ENCODE measurements at places on chromosomes 3 and 15.

DNA sequence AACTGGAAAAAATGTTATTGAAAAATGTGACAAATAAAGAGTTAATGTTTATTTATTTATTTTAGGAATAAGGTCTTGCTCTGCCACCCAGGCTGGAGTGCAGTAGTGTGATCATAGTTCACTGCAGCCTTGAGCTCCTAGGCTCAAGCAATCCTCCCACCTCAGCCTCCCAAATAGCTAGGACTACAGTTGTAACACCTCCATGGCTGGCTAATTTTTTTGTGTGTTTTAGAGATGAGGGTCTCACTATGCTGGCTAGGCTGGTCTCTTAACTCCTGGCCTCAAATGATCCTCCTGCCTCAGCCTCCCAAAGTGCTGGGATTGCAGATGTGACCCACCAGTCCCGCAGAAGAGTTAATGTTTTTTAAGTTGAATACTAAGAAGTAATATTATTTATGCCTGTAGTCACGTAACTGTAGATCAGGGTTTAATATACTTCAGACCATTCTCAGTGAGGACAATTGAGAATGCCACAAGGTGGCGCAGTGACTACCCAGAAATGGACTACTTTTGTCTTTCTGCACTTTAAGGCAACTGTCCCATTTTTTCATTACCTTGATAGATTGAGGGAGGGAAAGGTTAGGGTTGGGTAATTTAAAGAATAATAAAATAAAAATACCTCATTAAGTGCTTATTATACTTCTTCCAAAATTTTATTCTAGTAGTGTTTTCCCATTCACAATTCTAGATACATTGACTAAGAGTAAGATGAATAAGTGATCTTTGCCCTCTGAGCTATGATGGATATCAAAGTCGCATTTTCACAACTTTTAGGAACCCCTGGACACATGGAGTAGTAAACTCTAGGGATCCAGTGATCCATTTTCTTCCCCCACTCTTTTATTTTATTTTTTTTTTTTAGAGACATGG, 6.0 kb downstream of the MUC13 start:
- DNase-seq: peak; percentile 52

DNA sequence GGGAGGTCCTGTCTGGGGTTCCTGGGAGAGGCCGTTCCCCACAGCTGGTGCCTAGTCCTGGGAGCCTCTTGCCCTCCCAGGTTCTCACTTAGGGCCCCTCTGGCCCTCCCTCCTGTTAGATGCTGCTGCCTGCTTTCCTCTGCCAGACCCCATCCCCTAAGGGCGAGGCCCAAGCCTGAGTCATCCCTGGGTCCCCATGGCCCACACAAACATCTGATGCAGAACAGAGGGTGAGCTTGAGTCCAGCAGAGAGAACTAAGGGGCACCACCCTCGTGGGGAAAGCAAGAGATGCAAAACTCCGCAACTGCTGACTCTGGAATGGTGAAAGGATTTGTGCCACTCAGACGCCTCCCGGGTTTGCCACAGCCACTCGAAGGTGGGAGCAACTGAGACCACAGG, 58.8 kb upstream of the TRPM1 start:
- DNase-seq: no peak

- DNase-seq: no peak
Observed at GRCh38 chr3:169390741-169391305, 272.7 kb downstream of the MECOM start.

GRCh38 chr3:141972399-141972798, 96.0 kb downstream of the ATP1B3 start:
- no peak for DNase-seq

- DNase-seq: no peak
Observed at GRCh38 chr3:46972396-46972795, 4.1 kb downstream of the CCDC12 start.

GRCh38 chr15:57518779-57519405, 72.8 kb upstream of the MYZAP start:
- no peak for DNase-seq

DNA sequence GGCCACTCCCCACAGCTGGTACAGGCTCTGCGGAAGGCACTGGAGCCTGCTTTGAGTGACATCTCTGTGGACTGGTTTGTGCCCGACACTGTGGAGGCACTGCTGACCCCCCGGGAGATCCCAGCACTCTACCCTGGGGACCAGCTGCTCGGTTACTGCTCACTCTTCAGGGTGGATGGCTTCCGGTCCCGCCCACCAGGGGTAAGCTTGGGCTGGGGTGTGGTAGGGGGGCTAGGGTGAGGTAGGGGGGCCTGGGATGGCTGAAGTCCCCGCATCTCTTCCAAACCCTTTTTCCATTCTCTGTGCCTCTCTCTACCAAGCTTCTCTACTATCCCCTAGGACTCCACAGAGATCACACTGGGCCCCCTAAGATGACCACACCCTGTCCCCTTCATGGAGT, 7.8 kb downstream of the VWA5B2 start:
- no peak for DNase-seq

DNA sequence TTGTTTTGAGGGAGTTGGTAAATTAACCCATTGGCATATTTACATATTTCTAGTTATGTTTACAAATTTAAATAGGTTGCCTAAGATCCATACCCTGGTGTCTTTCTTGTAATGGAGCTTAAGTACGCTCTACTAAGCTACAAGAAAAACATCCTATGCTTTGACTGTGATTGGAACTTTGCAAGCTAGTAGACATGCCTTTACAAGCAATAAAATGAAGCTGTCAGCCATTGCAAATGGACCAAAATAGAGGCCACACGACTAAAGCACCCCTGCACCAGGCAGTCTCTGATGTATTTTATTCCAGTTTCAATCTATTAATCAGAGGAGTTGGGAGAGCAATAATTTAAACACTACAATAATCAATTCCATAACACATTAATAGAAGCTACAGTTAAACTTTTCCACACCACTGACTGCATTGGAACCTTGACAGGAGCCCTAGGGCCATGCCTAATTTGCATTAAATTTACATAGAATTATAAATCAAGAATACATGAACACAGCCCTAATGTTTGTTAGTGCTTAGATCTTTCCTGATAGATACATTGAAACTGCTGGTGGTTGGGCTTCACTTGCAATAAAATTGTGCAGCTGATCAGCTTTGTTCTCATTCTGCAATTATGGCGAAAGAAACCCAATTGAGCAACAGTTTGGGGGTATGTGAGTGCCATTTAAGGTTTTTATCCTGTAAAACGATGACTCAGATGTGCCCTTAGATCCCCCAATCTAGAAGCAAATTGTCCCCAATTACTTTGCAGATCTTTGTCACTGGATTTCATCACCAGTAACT, 360.1 kb downstream of the LSAMP start:
- no peak for DNase-seq

- no peak for DNase-seq
Observed at GRCh38 chr3:134281912-134282658, 31.4 kb upstream of the RYK start.

- DNase-seq: no peak
Observed at GRCh38 chr3:32126305-32127015, 20.0 kb downstream of the GPD1L start.

- DNase-seq: no peak
Observed at GRCh38 chr3:178385280-178385952, 150.8 kb upstream of the KCNMB2 start.

DNA sequence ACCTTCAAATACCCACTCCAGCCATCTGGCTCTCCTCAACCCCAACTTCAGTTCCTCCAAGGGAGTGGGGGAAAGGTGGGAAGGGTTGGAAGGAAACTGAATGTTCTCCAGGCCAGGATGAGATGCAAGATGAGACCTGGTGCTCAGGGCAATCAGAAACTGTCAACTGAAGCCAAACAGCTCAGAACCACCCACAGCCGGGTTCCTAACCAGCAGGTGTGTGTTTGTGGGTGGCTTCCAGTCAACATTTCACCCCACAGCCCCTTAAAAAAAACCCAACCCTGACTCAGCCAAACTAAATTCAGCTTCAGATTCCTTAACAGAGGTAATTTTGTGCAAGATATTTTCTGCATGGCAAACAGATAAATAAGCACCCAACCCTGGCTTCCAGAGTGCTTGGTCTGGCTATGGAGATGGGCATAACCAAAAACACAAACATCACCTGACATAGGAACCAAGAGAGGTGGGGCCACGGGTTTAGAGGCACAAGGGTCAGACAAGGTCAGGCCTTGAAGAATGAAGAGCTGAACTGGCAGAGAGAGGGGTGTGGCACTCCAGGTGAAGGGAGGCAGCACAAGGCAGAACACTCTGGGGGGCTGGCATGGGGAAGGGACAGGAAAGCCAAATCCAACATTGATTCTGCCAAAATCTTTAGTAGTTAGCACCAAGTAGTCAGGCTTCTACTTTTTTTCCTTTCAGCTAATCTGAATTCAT, 34.7 kb downstream of the ZNF445 start:
- DNase-seq: no peak

GRCh38 chr3:111598139-111598538, 3.0 kb upstream of the ZBED2 start:
- no peak for DNase-seq

GRCh38 chr15:33013827-33014445, 180.6 kb downstream of the FMN1 start:
- DNase-seq: no peak

DNA sequence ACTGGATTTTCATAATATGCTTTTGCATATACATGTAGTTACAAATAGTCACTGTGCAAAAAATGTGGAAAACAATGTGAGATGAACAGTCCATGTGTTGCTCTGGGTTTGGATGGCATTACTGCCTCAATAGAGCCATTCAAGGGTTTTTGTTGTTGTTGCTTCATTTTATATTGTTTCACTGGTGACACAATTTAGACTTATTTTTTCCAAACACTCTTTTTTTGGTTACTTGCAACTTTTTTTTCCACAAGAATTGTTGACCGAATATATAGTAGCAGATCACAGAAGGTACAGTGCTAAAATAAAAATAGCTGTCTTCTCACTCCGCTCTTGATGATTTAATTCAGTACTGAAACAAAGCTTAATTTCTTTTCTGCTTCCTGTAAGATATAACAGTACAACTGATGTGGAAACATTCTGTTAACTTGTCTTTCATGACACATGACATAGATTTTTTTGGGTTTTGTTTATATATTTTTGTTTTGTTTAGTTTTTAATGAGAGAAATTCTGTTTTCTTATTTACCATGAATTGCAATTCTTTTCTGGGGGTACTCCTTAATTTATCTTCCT, 618.6 kb downstream of the NAALADL2 start:
- DNase-seq: no peak

DNA sequence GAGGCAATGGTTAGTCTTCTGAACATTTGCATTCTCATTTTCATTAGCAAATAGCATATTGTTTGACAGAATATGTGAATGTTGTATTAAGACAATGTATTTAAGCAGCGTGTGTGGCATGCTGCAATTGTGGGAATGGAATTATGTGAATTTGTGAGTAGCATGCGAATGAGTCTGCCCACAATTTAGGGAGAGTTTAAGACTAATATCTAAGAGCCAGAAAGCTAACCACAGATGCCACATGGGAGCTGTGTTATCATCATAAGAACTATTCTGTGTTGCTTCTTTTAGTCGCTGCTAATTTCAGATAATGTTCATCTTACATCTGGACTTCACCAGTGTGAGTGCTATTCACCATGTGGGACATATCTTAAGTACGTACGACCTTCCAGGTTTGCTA, 494.5 kb downstream of the RBMS3 start:
- no peak for DNase-seq

Measured in CD4-positive, alpha-beta T cell treated with Interleukin-1 beta for 1 hour (primary cell).